RCC 7860 (cell line): ENCODE measurements at places on chromosomes 12 and 14.

GRCh38 chr12:108048686-108049085 is 80.4 kb upstream of the WSCD2 start:
- DNase-seq, result no peak

DNA sequence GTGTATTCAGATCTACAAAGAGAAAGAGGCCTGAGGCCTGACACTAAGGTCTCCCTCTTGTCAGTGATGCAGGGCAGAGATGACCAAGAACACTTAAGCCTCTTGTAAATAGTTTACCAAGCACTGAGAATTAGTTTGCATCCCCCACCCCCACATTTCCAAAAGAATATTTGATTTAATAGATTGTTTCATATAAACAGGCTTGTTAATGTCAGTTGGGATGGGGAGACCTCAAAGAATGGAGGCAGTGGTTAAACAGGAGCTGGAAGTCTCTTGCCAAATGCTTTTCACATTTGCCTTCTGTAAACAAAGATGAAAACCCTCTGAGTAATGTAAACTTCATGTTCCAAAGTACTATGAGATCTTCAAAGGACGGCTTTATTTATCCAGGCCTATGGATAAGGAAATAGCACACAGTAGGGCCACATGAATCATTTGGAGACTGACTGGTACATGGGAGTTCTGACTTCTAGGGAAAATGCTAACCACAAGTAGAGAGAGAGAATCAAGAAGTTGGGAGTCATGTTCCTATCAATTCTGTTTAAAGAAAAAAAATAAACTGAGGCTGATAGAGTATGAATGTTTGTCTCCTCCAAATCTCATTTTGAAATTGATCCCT is 234.7 kb downstream of the ANO2 start:
- DNase-seq, result no peak

DNA sequence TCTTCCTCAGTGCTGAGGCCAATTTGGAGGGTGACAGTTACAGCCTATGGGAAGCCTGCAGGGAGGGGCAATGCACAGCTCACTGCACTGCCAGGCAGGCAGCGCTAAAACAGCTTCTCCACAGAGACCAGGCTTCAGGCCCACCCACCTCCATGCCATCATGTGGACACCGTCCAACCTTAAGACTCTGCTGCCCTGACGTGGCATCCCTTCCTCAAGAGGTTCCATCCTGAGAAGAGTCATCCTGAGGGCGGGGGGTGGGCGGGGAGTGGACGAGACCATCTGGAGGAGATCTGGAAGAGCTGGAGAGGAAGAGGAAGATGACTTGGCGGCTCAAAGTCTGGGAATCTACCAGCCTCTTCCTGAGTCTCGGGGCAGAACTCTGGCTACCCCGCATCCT is 8.4 kb upstream of the ACVRL1 start:
- DNase-seq, result no peak

GRCh38 chr12:122029620-122030423 is 8.1 kb downstream of the BCL7A start:
- no peak for DNase-seq

- DNase-seq, result no peak
These were observed 56.0 kb downstream of the RASSF3 start for GRCh38 chr12:64666054-64666914.

DNA sequence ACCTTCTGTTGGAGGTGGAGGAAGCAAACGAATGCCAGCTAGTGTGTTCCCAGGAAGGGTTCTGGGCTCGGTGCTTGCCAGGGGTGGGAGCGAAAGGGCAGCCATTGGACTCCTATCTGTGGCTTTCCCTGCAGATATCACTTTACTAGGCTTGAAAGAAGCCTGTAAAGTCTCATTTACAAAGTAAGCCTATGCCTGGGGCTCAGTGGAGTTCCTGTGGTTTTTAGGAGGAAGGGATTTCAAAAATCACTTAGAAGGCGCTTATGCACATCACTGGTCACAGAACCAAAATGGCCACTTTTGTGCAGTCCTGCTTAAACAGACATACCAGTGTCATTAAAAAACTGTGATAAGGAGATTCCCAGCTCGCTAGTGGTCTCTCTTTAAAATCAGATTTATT is 22.7 kb downstream of the CLMN start:
- DNase-seq, result no peak

DNA sequence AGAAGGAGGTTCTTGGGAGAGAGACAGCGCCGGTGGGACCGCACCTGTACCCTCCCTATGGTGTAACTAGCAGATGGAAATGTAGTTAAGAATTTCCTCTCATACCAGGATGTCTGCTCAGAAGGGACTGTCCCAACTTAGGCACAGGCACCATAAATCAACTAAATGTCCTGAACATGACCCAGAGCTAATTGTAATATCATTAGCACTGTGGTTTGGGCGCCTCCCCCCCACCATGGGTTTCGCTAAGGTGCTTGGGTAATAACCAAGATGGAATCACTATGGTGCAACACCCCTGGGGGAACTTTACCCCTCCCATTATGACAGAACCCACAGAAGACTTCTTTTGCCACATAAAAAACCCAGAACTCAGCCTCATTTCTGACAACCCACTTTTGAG is 15.9 kb downstream of the ZNF641 start:
- DNase-seq, result no peak

GRCh38 chr14:74239848-74240793 is 872 bp downstream of the VSX2 start:
- no peak for DNase-seq

- no peak for DNase-seq
These were observed 795.4 kb downstream of the SLC6A15 start for GRCh38 chr12:84117190-84117589.

GRCh38 chr14:52598568-52598967 is 45.9 kb downstream of the GPR137C start:
- no peak for DNase-seq

- DNase-seq, result no peak
These were observed 209.9 kb upstream of the IGF1 start for GRCh38 chr12:102690253-102690652.

- no peak for DNase-seq
These were observed 12.9 kb upstream of the ORAI1 start for GRCh38 chr12:121613462-121613861.

DNA sequence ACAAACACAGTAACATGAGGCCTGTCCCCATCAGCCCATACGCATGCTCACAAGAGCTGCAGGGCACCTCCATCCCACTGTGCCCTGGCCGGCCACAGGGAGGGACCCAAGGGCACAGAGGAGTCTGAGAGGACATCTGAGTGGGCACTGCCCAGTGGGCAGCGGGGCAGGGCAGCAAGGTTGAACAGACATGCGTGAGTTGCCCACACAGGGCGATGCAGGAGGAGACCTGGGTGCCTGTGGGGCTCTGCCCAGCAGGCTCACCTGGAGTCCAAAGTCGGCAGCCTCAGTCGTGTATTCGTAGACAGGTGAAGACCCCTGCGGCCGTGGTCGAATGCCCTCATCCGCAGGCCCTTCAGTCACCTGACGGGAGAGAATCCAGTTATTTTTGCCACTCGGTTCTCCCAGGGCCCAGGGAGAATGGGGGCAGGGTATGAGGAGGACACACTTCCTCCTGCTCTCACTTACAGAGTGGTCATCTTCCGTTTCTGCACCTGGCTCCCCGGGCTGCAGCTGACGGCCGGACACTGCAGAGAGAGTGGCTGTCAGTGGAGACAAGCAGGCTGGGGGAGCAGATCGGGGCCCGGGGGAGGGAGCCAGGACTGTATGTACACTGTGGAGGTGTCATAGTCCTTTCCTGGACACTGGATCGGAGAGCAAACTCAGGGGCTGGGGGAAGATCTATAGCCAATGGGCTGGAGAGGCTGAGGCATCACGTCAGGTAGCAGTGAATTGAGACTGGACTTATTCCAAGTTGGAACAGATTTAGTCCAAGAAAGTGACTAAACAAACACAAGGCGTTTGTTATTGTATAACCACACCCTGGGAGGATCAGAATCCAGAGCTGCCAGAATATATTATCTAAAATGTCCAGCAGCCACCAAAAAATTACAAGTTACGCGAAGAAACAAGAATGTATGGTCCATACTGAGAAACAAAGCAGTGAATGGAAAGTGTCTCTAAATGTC is 20.7 kb downstream of the AHNAK2 start:
- DNase-seq, result no peak

- no peak for DNase-seq
These were observed 63.1 kb downstream of the ARMH4 start for GRCh38 chr14:58088961-58089360.

GRCh38 chr14:93082576-93083001 is 33.1 kb downstream of the ITPK1 start:
- no peak for DNase-seq

DNA sequence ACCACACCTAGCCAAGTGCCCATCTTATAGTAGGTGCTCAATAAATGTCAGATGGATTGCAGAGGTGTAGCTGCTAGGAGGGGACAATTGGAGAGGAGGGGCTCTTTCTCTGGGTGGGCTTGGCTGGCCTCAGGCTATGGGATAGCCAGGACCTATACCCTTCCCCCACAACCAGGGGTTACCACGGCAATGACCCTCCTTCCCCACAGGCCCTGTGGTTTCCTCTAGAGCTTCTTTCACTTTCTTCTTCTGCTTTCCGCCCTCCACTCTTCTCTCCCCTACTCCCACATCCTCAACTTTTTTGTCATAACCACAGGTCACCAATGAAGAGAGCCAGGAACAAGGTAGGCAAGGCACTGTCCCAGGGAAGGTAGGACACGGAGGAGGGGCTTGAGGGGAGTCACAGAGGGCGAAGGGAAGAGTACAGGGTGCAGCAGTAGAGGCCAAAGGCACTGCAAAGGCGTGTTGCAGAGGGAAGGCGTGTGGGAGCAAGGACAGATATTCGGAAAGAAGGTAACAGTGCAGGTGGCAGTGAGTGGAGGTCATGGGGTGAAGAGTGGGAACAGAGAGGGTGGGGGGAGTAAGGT is 1.9 kb upstream of the ITGB7 start:
- no peak for DNase-seq

- no peak for DNase-seq
These were observed 1.8 kb downstream of the LYSET start for GRCh38 chr14:93186956-93187355.

DNA sequence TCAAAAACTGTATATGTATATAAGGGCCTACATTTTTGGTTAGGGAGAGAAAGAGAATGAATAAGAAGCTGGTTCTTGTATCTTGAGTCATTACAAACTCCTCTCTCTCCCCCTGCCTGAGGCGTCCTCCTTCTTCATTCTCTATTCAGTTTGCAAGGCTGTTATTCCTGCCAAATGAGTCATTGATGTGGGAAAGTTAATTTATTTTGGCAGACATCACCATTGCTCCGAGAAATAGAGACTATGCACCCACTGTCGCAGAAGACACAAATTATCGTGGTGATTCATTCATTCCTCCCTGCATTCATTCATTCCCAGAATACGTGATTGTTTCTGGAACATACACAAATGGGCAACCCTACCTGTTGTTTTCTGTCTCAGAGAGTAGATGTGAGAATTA is 112.5 kb upstream of the MED13L start:
- DNase-seq, result peak; percentile 79

DNA sequence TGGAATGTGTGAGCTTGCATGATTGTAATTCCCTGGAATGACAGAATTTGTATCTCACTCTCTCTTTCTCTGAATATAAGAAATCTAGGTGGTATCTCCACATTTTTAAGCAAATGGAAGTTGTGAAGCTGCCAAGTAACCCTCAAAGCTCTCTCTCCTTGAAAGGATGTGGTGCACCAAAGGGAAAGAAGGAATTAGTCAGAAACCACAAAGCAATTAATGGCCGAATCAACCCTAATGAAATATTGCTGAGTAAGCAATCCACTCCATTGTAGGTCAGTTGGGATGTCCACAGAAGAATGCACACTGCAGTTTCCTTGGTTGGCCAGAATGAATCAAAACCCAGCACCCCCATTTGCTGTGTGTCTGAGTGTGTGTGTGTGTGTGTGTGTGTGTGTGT is 153.5 kb downstream of the KCNA5 start:
- DNase-seq, result peak; percentile 58

DNA sequence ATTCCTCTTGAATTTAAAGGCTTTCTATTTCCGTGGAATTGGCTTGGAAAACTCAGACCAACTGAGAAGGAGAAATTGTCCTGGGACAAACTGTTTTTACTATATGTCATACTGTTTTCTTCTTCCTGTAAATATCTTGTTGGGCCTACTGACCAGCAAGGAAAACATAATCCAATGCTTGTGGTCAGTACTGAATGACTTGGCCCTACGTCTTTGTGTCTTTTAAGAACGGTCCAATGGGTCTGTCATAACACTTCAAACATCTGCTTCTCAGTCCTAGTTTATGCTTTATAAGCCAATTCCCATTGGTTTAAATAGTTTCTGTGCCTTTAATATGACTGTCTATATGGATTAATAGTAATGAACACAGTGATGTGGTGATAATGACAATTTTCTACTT is 248.5 kb upstream of the DDHD1 start:
- no peak for DNase-seq

- no peak for DNase-seq
These were observed 287.5 kb downstream of the GALC start for GRCh38 chr14:87705439-87705896.

DNA sequence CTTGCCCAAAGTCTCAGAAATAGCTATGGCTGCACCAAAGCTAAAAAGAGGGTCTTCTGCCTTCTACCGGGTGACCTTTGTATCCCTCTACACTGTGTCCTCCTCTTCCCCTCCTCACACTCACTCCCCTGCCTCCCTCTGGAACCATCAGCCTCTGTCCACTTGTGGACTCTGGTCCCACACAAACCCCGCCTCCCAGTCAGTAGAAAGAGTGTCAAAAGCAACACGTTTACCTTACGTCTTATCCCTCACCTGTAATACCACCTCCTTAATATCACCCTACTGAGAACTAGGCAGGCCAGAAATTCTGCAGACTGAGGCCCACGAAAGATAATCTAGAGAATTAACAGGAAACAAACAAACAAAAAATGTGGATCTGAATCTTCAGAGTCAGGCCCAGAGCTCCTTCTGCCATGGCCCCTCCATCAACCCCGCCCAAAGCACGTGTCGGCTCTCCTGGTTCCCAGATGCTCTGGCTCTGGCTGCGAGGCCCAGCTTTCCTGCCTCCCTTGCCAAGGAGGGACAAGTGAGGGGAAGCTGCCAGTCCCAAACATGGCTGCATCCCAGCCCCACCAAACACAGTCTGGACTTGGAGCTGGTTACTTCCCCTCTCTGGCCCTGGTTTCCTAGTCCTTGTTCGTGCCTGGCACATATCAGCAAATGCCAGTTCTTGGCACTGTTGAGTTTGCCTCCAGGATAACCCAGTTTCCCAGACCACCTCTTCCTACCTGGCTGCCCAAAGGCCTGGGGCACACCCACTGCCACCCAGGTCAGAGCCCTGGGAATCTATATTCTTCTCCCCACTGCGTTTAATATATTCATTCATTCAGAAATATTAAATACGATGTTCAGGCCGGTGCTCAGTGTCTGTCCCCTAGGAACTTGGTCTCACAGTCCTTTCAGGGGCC is 2.7 kb downstream of the ACTN1 start:
- DNase-seq, result no peak

DNA sequence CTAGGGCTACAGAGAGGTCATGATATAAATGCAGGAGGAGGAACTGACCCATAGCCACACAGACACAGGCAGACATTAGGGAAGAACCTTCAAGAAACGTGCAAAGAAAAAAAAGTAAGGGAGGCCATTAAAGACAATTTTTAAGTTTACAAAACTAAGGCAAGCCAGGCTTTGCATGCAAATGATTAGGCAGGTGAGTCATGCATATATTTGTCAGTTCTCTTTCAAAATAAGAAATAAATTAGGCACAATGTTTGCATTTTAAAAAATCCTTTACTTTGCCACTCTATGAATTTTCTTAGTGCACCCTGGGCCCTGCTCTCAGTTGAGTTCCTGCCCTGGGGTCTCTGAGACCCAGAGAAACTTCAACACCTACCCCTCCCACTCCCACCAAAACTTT is 75.0 kb downstream of the PRMT8 start:
- no peak for DNase-seq

- DNase-seq, result no peak
These were observed 108.4 kb downstream of the CAND1 start for GRCh38 chr12:67377541-67377940.
